Thoracic aorta (tissue), 2 donors: ENCODE measurements at places on chromosomes 7 and 10. TPM values are rescaled to one million over a fixed set of nuclear protein-coding genes. Genes with fewer than 3 reads are reported as not detected.

DNA sequence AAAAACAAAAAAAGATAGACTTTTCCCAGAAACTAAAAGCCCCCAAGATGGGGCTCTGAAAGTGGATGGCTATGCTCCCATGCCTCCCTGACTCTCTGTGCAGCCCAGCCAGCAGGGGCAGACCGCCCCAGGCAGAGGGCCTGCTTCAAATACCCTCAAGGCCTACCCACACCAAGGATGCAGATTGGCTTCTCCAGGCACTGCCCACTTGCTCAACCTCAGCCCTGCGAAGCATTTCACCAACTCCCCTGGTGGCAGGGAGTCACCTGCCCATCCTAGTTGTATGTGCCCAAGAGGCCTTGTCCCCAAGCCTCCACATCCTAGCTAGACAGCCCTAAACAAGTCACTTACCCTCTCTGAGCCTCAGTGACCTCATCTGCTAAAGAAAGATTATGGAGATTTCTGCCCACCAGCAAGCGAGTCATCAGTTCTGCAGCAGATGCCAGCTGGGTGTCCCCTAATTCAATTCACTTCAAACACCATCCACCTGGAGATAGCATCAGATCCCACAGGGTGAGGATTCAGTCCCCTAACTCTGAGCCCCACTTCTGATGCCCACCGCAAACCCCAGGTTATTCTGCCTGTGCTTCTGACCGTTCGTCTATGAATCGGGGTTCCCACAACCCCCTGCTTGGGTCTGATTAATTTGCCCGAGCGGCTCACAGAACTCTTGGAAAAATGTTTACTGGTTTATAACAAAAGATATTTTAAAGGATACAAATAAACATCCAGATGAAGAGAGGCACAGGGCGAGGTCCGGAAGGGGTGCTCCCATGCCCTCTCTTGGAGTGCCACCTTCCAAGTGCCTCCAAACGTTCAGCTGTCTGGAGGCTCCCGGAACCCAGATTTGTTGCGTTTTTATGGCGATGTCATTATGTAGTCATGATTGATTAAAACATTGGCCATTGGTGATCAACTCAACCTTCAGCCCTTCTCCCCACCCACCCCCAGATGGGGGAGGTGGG, 18.6 kb upstream of the ZMIZ1 start:
- no peak for DNase-seq

GRCh38 chr10:132001238-132001972, 19.7 kb upstream of the BNIP3 start:
- no peak for DNase-seq

DNA sequence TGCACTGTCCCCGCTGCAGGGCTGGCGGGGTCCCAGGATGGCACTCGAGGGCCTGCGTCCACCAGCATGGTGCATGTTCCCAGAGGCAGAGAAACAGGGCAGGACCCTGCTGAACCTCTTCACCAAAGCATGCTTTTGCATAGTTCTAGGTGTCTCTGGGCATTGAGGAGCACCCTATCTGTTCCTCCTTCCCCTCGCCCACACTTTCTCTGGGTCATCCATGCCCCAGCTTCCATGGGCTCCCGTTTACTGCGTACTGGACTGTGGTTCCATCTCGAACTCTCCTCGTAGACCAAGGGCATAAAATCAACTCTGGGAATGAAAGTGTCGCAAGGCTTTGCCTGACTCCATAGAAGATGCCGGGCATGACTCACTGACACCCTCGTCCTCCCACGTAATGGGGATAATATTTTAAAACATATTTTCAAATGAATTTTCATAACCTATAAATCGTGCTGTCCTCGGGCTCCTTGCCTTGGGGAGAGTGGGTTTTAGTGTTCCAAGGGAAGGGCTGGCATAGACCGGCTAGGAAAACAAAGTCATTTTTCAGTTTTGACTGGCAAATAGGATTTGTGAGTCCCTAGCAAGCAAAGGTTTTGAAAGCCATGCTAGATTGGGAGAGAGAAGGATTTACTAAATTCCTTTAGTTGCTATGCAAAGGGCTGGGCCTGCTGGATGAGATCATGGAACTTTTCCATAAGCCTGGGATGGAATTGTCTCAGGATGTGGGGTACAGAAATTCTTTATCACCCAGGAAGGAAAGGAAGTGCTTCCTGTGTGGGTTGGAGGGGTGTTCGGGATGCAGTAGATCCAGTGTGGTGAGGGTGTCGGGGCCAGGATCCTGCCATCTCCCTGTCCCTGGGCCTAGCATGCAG, 498.7 kb upstream of the MKI67 start:
- DNase-seq: no peak

GRCh38 chr7:39197831-39198230, 220.1 kb downstream of the POU6F2 start:
- DNase-seq: no peak

DNA sequence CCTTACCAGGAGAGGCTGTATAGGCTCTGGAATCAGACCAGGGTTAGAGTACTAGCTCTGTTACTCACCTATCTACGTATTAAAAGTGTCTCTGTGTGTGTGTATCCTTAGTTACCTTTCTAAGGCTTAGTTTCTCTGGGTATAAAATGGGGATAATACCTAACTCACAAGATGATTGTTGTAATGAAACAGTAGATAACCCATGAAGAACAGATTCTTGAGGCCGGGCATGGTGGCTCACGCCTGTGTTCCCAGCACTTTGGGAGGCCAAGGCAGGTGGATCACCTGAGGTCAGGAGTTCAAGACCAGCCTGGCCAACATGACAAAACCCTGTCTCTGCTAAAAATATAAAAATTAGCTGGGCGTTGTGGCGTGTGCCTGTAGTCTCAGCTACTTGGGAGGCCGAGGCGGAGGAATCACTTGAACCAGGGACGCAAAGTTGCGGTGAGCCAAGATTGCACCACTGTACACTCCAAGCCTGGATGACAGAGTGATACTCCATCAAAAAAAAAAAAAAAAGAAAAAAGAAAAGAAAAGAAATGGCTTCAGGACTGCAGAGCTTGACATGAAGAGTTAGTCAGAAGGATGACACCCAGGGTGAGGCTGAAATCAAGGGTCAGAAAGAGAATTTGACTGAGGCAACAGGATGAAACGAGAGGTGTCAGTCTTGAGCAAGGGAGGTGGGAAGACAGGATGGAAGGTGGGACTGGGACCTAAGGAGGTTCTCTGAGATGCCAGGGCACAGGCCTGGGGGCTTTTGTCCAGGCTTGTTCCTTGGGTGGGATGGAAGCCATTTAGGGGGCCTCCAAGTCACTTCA, 33.4 kb downstream of the PRKAR2B start:
- DNase-seq: no peak

- DNase-seq: no peak
Measured at GRCh38 chr7:110704225-110704624, 386.7 kb upstream of the LRRN3 start.

DNA sequence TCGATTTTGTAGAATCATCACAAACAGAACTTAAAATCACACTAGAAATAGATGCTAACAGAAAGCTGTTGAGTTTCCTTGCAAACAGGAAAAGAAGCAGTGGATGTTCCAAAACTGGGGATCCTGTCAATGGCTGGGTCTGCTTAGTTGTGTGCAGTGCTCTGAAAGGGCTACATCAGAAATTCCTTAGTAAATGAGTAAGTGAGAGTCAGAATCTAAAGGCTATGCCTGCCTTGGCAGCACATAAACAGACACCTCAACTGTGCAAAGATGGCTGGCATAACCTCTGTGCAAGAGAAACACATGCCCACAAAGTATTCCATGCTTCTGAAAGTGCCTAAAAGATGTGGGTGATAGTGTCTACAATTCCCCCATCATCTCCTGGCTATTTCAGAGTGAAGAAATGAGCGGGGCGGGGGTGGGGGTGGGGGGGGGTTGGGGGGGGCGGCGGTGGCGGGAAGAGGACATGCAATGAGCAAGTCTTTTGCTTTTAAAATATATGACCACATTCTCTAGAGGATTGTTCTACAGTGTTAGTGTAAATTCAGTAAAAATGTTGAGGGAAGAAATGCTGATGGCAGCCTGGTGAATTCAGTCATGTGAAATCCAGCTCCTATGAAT, 138.1 kb upstream of the LAMB4 start:
- DNase-seq: no peak

- no peak for DNase-seq
Measured at GRCh38 chr7:112199672-112200071, 6.5 kb downstream of the DOCK4 start.

DNA sequence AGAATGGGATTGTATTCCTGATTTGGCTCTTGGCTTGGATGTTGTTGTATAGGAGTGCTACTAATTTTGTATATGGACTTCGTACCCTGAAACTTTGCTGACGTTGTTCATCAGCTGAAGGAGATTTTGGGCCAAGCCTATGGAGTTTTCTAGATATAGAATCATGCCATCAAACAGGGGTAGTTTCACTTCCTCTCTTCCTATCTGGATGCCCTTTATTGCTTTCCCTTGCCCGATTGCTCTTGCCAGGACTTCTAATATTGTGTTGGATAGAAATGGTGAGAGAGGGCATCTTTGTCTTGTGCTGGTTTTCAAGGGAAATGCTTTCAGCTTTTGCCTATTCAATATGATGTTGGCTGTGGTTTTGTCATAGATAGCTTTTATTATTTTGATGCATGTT, 92.3 kb downstream of the CCDC7 start:
- no peak for DNase-seq

GRCh38 chr10:106182542-106182941, 982.0 kb downstream of the SORCS1 start:
- no peak for DNase-seq

DNA sequence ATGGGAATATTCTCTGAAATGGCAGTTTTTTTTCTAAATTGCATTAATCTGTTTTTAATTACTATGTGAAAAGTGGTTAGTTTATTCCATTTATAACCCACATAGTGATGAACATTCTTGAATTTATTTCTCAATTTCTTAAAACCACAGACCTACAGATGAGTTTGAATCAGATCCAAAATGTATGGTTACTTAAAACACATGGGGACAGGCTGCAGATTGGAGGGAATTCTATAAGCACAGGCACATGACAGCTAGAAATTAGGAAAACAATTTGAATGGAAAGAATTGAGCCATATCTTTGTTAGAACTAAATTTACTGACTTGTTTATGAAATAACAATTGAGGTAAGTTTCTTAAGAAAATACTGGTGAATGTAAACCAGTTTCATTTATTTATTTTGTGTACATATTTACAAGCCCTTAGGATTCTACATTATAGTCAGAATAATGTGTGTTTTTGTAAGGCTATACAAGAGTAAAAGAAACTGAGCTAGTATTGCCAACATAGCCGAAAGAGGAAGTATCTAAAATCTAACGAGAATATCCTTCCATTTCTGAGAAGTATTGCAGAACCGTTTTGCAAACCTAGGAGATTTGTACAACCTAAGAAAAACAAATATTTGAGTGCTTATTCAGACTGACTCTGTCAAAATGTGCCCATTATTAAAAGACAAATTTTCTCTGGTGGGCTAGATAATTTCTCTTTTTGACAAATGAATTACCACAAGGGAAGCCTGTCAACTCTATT, 434.3 kb upstream of the SEMA3D start:
- no peak for DNase-seq

DNA sequence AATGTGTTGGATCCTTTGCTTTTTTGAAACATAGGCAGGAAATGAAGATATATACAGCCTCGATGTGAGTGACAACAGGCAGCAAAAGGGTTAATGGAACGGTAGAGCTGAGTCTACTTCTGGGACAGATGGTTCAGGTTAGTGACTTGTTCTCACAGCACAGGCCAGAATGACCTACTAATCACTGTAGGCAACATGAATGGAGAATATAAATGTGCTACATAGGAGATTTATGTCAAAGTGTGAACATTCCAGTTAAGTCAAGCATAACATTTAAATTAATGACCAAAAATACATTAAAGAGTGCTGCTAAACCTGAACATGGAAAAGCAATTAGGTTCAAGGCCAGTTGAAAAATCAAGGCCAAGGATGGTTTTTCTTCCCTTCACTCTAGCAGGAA, 235.2 kb downstream of the POU6F2 start:
- DNase-seq: no peak

DNA sequence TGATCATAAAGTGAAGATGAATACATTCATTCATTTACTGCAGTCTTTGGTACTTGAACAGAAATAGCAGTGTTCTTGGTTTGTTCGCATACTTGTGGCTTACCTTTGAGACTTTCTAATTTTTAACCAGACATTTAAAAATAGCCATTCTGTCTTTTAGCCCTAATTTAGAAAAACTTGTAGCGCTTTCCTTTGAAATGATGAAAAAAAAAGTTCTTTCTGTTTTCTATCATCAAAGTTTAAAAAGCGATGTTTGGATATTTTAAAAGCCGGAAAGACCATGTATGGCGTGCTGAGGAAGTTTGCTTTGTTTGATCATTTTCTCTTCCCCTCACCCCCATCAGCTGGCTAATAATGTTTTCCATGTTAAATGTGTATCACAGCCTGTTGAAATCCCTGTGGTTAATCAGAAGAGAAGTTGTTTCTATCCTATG, 116.3 kb downstream of the CUX1 start:
- DNase-seq: no peak

DNA sequence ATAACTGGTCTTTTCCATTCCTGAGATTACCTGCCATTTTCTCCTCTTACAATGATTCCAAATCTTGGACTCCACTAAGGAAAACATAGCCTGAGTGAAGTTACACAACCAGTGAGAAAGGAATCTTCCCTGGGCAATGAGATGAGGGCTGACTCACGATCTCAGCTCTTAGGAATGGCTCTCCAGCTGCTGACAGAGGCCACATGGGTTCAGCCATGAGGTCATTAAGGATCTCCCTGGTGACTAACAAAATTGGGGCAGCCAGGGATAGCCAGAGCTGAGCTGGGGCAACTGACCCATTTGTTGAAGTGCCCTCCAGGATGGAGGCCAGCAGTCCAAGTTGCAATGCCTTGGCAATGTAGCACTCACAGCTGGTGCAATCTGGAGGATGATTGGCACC, 78.7 kb upstream of the MKLN1 start:
- DNase-seq: peak; percentile 50

DNA sequence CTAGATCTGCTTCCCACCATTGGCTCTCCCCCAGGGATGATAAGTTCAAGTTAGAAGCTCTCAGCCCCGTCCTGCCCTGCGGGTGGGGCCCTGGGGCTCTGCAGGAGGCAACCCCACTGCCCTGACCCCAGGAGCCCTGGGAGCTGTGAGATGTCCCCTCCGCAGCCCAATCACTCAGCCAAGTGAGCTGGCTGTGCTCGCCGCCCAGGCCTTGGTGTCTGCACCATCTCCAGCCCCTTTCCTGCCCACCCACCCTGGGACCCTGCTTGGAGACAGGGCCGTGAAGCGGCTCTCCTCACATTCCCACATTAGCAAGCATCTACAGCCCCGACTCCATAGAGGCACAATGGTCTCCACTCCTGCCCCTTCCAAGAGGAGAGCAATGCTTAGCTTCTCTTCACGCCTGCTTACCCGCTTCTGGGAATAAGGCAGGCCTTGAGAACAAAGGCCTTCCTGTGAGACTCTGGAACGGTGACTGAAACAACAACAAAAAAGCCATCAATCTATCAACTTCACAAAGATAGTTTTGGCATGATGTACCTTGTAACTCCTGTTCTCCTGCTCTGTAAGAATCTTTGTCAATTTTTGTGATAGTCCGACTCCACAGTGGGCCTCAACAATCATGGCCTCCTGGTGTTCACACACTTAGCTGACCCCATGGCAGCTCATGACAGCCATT, 67.7 kb downstream of the FOXL3 start:
- DNase-seq: no peak

- no peak for DNase-seq
Measured at GRCh38 chr7:114853189-114853588, 68.7 kb upstream of the MDFIC start.

Gene PLAU
- total RNA-seq: 100 TPM

Gene TOMM7
- total RNA-seq: 123 TPM

Gene TMEM184A
- total RNA-seq: not detected

Gene GRB10
- total RNA-seq: 104 TPM

Gene INHBA
- total RNA-seq: 44.8 TPM

Gene GRIFIN
- total RNA-seq: not detected

Gene MYH16
- not detected for total RNA-seq

Gene LIPF
- not detected for total RNA-seq

Gene THSD7A
- total RNA-seq: 1.6 TPM

Gene LDB3
- 59.5 TPM for total RNA-seq
